ENCODE measurements at places on chromosomes 3 and 15.

DNA sequence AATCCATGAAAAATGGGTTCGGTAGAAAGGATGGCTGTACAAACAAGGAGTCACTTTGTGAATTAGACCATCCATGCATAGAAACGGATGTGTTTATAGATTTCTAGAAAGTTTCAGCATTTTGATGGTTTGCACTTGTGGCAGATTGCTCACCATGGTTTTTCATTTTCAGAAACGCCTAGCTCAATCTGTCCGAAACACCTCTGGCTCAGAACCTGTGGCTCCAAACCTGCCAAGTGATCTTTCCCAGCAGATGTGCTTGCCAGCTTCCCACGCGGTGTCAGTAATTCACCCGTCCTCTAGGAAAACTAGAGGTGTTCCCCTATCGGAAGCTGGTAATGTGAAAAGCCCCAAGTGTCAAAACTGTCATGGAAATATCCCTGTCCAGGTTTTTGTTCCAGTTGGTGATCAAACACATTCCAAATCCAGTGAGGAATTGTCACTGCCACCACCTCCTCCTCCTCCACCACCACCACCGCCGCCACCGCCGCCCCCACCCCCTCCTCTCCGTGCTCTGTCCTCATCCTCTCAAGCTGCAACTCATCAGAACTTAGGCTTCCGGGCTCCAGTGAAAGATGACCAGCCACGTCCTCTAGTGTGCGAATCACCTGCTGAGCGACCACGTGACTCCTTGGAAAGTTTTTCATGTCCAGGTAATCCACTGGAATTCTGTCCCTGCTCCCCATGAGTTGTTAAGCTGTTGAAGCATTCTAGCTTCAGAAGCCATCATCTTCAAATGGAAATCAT is 21.2 kb downstream of the WHAMM start:
- DNase-seq, result no peak
- H3K36me3 ChIP-seq, result peaks cover 13% of the 10 kb centered on the region
- H3K4me3 ChIP-seq, result no peak overlapping the region
- no peaks in the 10 kb centered on the region for H3K27me3 ChIP-seq

- no peaks in the 10 kb centered on the region for H3K4me1 ChIP-seq
- no peaks in the 10 kb centered on the region for H3K27me3 ChIP-seq
- no peaks in the 10 kb centered on the region for H3K36me3 ChIP-seq
- H3K4me3 ChIP-seq, result no peak overlapping the region
- DNase-seq, result no peak
- H3K27ac ChIP-seq, result no peak overlapping the region
Measured at GRCh38 chr3:2976212-2976611, 134.0 kb downstream of the IL5RA start.

GRCh38 chr3:27673701-27674100 is 48.4 kb downstream of the EOMES start:
- no peak for DNase-seq
- no peak overlapping the region for H3K4me3 ChIP-seq
- no peak overlapping the region for H3K27ac ChIP-seq
- no peaks in the 10 kb centered on the region for H3K36me3 ChIP-seq
- no peaks in the 10 kb centered on the region for H3K27me3 ChIP-seq
- no peaks in the 10 kb centered on the region for H3K4me1 ChIP-seq

GRCh38 chr3:23161896-23162570 is 41.1 kb upstream of the UBE2E2 start:
- H3K4me3 ChIP-seq, result no peak overlapping the region
- DNase-seq, result no peak
- H3K36me3 ChIP-seq, result no peaks in the 10 kb centered on the region
- H3K27me3 ChIP-seq, result no peaks in the 10 kb centered on the region
